Activated CD4-positive, alpha-beta T cell treated with anti-CD3 and anti-CD28 coated beads, Interleukin-2, amount 50 U/mL, for 1 hour (primary cell): ENCODE measurements at places on chromosomes 6 and 20.

DNA sequence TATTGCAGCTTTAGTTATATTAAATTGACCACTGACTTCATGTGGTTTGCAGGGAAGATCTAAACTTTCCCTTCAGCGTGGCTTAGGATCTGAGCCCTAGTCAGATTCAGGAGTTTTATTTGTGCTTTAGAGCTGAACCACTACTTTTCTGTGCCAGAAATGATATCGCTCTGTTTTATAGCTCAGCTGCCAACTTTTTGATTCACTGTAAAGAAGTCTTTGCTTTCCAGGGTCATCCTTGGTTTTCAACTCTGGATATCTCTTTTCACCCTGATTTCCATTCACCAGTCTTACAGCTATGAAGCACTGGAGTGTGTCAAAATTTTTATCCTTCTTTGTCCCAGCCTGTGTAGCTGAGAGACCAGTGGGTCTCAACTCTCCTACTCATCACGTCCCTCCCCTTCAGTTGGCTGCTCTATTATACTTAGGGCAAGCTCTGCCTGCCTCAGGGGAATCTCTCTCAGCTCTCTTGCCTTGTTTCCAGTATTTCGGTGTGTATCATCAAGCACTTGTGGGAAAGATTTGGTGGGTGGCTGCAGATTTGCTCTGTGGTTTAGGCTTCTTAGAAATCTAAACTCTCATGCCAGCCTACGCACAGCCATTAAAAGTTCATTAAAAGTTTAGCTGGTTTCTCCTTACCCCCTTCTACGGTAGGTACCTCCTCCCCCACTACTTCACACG is 425.5 kb downstream of the TENT5A start:
- DNase-seq = no peak

- no peak for DNase-seq
These were observed 36.1 kb downstream of the NTSR1 start for GRCh38 chr20:62744741-62745191.

DNA sequence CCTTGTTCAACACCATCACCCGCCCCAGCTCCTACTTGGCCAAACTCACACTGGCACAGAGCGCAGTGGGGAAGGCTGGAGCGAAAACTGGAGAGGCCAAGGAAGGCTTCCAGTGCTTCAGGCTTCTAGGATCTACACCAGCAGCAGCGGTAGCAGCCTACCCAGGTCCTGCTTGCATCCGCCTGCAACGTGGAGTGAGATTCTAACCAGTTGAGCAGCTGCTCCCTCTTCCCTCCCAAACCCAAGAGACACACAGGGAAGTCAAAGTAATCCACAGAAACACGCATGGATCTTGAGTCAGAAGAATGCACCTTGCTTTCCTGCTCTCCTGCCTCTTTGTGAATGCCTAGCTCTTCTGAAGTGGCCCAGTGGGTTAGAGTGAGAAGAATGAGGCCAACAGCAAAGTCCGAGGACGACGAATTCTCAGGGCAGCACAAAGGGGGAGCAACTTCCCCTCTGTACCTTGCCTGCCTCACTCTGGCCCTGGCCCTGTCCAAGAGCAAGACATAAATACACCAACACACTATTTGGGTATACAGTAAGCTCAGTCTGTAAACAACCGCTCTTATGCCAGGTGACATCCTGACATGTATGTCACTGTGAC is 95.9 kb upstream of the FOXQ1 start:
- no peak for DNase-seq

DNA sequence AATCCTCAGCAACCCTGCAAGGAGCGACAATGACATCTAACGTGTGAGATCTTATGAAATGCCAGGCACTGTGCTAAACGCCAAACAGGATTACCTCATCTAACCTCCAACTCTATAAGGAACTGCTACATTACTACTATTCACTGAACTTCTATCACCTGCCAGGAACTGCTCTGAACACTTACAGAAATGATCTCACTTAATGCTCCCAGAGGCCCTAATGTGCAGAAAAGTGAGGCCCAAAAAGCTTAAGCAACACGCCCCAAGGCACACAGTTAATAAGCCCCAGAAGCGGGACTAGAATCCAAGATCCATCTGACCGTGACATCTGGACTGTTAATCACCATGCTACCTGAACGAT is 28.5 kb downstream of the TRAM2 start:
- no peak for DNase-seq

GRCh38 chr20:61765081-61765870 is 300.4 kb downstream of the TAF4 start:
- no peak for DNase-seq

DNA sequence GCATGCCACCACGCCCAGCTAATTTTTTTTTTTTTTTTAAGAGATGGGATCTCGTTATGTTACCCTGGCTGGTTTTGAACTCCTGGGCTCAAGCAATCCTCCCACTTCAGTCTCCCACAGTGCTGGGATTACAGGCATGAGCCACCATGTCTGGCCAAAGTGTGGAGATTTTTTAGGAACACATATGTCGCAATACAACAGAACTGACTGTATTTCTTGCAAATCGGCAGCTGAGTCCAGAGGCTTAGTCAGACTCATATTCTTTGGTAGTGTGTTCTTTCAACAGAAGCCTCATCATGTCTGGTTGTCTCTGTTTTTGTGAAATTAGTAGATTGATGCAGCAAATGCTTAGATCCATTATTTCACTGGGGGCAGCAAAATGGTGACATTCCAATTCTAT is 23.9 kb upstream of the CD164 start:
- DNase-seq = no peak

GRCh38 chr20:35627121-35627520 is 11.5 kb downstream of the SPAG4 start:
- no peak for DNase-seq

- no peak for DNase-seq
These were observed 41.7 kb downstream of the CNKSR3 start for GRCh38 chr6:154468760-154469159.

GRCh38 chr6:71345476-71346333 is 57.1 kb downstream of the OGFRL1 start:
- no peak for DNase-seq
